ENCODE measurements at places on chromosomes 1 and 21.
A peak's percentile ranks its signal among the peaks of the same experiment; 100 is the strongest.

- H3K27ac ChIP-seq: no peak overlapping the region
- no peaks in the 10 kb centered on the region for H3K36me3 ChIP-seq
- no peak overlapping the region for H3K4me3 ChIP-seq
- DNase-seq: no peak
Observed at GRCh38 chr1:243712941-243713340, 137.1 kb downstream of the AKT3 start.

DNA sequence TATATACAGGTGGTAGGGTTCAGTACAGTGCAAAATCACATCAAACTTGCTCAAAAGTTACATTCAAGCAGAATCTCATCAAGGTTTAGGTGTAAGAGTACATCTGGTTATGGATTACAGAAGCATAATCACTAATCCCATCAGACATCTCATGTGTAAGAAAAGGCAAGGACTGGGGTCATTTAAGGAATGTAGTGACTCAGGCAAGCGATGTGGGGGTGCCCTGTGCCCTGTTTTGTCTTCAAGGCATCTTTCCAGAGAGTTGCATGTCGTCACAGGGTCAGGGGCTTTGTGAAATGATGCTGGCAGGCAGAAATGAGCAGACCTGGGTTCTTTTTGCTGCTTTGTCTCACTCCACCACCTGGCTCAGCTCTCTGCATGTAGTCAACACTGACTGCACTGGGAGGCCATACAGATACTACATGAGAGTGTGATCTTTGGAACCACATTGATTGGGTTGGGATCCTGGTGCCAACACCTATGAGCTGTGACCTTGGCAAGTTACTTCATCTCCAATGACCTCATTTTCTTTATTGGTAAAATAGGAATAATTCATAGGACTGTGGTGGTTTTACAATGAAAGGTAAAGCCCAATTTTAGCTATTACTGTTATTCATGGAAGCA is 8.2 kb upstream of the HHIPL2 start:
- DNase-seq: no peak
- peaks cover 15% of the 10 kb centered on the region for H3K36me3 ChIP-seq
- H3K27ac ChIP-seq: no peak overlapping the region
- no peaks in the 10 kb centered on the region for H3K4me1 ChIP-seq

- peaks cover 65% of the 10 kb centered on the region for H3K4me1 ChIP-seq
- no peaks in the 10 kb centered on the region for H3K27me3 ChIP-seq
- peak overlapping the region; percentile 12 for H3K4me3 ChIP-seq
- no peak for DNase-seq
Observed at GRCh38 chr1:87336623-87337067, 8.0 kb downstream of the LMO4 start.

DNA sequence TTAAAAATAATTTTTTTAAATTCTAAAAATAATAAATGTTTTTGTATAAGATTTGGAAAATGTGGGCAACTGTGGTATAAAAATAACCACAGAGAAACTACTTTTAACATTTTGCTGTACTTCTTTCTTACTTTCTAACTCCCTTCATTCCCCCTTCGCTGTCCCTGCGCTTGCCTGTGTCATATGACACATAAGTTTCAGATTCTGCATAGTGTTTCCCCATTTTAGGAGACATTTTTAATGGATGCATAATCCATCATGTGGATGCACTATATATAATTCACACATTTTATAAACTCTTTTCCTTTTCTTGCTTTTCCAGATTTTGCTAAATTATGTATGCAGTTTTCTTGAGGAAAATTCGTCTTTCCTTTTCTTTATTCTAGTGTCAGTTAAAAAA is 16.3 kb downstream of the ATG4C start:
- peaks cover 12% of the 10 kb centered on the region for H3K4me1 ChIP-seq
- H3K4me3 ChIP-seq: no peak overlapping the region
- no peaks in the 10 kb centered on the region for H3K27me3 ChIP-seq
- H3K27ac ChIP-seq: no peak overlapping the region
- H3K36me3 ChIP-seq: peaks cover 4% of the 10 kb centered on the region
- DNase-seq: no peak

- peaks cover 11% of the 10 kb centered on the region for H3K27me3 ChIP-seq
- DNase-seq: no peak
- no peak overlapping the region for H3K27ac ChIP-seq
- no peaks in the 10 kb centered on the region for H3K36me3 ChIP-seq
- H3K4me1 ChIP-seq: no peaks in the 10 kb centered on the region
- no peak overlapping the region for H3K4me3 ChIP-seq
Observed at GRCh38 chr1:184022668-184023067, 14.9 kb downstream of the COLGALT2 start.

GRCh38 chr1:164256456-164256855 is 302.5 kb upstream of the PBX1 start:
- H3K36me3 ChIP-seq: no peaks in the 10 kb centered on the region
- H3K4me1 ChIP-seq: no peaks in the 10 kb centered on the region
- no peak overlapping the region for H3K27ac ChIP-seq
- DNase-seq: no peak
- H3K27me3 ChIP-seq: no peaks in the 10 kb centered on the region
- no peak overlapping the region for H3K4me3 ChIP-seq

DNA sequence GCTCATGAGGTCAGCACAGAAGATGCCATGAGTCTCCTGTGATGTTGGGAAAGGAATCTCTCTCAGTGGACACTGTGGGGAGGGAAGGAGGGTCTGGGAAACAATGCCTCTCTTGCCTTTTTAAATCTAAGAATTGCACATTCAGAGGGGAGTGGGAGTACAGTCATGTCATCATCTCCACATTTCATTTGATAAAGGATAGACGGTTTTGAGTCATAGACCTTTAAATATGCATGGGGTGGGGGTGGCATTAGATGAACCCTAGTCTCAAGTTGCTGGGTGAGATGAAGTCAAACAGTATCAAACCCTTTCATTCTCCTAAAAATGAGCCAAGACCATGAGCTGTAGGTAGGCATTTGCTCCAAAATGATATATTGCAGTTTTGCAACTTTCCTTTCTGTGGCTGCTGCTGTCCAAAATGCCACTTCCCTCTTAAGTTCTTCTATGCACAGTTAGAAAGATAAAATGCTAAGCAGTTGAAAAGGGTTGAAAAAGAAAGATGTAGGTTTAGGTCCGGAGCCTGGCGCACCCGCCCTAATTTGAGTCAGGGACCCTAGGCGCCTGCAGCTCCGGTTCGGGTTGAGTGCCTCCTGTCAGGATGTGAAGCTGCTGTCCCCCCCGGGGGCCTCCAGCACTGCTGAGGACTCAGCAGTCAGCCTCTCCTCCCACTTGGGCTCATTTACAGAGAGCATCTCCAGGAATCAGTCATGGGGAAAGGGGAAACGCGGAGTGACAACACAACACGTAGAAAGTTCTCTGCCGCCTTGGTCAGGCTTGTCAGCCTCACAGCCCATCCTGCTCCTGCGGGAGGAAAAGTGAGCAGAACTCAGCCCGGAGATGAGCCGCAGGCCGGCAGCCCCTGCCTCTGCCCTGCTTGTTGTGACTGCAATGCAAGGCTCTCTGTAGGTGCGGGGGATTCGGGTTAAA is 479.3 kb upstream of the RUNX1 start:
- peak overlapping the region; percentile 84 for H3K27ac ChIP-seq
- DNase-seq: peak; percentile 54
- H3K27me3 ChIP-seq: no peaks in the 10 kb centered on the region
- H3K4me1 ChIP-seq: peaks cover 41% of the 10 kb centered on the region
- peak overlapping the region; percentile 76 for H3K4me3 ChIP-seq
- H3K36me3 ChIP-seq: no peaks in the 10 kb centered on the region

- H3K27ac ChIP-seq: no peak overlapping the region
- H3K4me3 ChIP-seq: no peak overlapping the region
Observed at GRCh38 chr1:81912383-81912782, 111.6 kb downstream of the ADGRL2 start.

DNA sequence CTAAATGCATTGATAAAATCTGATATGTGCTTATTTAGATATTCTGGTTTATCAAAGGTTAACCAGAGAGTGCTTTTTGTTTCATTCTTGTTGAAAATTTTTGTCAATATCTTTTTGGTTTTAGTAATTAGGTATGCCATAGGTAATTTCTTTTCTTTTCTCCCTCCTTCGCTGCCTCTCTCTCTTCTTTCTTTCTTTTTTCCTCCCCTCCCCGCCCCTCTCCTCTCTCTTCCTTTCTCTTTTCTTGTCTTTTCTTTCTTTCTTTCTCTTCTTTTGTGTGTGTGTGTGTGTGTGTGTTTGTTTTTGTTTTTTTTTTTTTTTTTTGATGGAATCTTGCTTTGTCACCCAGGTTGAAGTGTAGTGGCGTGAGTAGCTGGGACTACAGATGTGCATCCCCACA is 14.4 kb upstream of the MACF1 start:
- H3K27ac ChIP-seq: no peak overlapping the region
- H3K36me3 ChIP-seq: no peaks in the 10 kb centered on the region
- no peak for DNase-seq
- peaks cover 86% of the 10 kb centered on the region for H3K4me1 ChIP-seq
- no peaks in the 10 kb centered on the region for H3K27me3 ChIP-seq

- H3K4me3 ChIP-seq: no peak overlapping the region
- peaks cover 24% of the 10 kb centered on the region for H3K27me3 ChIP-seq
- H3K27ac ChIP-seq: no peak overlapping the region
Observed at GRCh38 chr1:119626011-119626545, 22.0 kb downstream of the ZNF697 start.

GRCh38 chr1:67571901-67572593 is 113.0 kb upstream of the GADD45A start:
- H3K27ac ChIP-seq: no peak overlapping the region
- DNase-seq: no peak
- H3K4me3 ChIP-seq: no peak overlapping the region
- no peaks in the 10 kb centered on the region for H3K27me3 ChIP-seq
- H3K4me1 ChIP-seq: no peaks in the 10 kb centered on the region
